ENCODE measurements at places on chromosomes 16 and 17.

- no peak for DNase-seq
Observed at GRCh38 chr17:58308173-58308984, 20.2 kb downstream of the TSPOAP1 start.

- DNase-seq = no peak
Observed at GRCh38 chr17:77214328-77214727, 73.6 kb downstream of the SEC14L1 start.

DNA sequence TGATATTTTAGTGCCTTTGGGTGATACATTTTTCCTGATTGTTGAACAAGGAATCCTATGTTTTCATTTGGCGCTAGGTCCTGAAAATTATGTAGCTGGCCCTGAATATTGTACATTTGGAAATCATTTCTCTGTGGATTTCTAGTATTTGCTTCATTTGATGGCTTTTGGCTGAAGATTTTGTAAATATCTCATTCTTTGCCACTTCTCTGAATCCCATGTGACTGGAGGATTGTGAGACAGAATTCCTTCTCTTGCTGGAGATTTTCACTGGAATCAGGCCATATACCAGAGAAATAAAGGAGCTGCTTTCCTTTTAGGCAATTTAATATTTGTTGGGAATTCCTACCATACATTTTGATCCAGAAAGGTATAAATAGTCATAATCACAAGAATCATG is 8.6 kb downstream of the KRT28 start:
- no peak for DNase-seq

DNA sequence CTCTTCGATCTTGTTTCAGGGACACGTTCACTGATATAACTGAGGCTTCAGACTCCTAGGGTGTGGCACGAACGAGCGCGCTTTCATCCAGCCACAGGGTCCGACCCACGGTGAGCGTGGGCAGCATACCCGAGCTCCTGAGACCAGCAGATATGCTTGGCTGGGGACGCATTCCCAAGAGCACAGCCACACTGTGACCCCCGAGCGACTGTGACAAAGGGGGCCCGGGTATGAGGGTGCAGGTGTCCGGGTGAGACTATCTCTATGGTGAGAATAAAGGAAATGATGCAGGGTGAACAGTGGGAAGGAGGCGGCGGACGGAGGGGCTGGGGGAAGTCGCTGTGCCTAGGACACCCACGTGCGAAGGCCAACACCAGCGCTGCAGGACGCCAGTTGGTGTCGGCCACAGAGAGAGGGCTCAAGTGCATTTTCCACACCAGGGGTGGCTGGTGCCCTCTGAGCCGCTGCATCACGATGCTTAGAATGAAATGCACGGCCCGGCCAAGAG is 17.6 kb downstream of the RPH3AL start:
- DNase-seq = no peak

GRCh38 chr16:48602356-48603014 is 7.5 kb downstream of the N4BP1 start:
- no peak for DNase-seq

DNA sequence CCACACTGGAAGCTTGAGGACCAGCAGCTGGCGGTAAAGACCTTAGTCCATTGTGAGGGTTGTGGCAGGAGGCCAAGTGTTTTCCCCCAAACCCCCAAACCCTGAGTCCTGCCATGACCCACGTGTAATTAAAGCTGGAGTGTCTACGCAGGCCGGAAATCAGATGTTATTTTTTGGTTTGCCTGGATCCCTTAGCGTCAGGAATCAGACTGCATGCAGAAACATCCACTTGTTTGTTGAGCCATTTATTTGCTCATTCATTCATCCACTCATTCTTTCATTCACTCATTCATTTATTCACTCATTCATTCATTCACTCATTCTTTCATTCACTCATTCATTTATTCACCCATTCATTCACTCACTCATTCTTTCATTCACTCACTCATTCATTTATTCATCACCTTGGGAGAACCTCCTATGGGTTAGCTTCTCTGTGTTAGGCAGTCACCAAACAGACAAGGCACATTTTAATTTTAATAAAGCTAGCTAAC is 313.1 kb downstream of the MAF start:
- no peak for DNase-seq

DNA sequence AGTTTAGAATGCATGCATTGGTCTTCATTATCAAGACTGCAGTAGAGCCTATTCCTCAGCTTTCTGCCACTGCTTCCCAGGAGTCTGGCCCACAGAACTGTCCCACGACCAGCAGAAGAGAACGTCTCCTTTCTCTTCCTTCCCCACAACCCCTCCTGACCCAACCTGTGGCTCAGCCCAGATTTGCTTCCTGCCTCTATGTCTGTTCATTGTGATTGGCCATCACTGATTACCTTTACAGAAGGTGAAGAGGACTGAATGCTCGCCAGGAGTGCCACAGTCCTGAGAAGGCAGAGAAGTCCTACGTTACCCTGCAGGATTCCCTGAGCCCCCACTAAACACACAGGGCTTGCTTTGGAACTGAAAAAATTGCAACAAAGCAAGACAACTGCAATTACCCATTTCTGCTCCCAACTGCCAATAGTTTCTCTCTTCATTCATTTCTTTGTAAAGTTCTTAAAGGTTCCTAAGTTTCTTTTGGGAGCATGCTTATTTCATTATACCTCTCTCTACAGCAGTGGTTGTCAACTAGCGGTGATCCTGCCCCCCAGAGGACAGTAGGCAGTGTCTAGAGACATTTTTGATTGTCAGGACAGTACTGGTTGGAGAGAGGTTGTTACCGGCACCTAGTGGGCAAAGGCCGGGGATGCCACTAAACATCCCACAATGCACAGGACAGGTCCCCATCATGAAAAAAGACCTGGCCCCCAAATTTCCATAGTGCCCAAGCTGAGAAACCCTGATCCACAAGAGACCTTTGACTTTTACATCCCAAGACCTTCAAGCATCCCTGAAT is 4.5 kb upstream of the NAT9 start:
- no peak for DNase-seq

DNA sequence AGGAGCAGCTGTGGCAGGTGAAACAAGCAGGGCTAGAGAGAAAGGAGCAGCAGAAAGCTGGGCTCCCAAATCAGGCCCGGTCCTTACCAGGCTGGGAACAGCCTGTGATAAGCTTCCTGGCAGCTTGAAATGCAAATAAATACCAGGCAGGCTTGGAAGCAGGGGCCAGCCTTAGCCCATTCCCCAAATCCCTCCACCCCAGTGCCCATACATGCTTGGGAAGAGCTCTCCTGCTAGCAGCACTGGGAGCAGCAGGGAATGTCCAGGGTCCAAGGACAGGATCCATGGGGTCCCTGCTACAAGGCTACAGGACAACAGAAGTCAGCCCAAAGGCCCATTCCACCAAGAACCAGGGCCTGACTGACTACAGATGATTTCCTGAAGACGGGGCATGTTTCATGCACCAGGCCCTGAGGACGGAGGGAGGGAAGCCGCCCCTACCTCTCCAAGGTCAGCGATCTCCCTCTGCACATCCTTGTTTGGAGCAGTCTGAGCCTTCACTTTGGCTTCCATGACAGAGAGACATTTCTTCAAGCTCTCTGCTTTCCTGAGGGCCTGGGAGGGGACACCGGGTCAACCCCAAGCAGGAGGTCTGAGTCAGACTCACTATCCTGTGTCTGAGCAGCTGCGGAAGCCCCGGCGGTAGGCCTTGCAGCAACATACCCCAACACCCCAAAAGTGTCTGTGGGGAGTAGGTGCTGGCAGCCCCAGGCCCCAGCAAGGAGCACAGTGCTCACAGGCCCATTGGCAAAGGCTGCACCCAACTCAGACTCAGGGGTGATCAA is 2.6 kb upstream of the EXOSC6 start:
- no peak for DNase-seq

- no peak for DNase-seq
Observed at GRCh38 chr17:64974750-64975317, 55.6 kb upstream of the LRRC37A3 start.

GRCh38 chr17:63682441-63682840 is 17.5 kb downstream of the LIMD2 start:
- no peak for DNase-seq

DNA sequence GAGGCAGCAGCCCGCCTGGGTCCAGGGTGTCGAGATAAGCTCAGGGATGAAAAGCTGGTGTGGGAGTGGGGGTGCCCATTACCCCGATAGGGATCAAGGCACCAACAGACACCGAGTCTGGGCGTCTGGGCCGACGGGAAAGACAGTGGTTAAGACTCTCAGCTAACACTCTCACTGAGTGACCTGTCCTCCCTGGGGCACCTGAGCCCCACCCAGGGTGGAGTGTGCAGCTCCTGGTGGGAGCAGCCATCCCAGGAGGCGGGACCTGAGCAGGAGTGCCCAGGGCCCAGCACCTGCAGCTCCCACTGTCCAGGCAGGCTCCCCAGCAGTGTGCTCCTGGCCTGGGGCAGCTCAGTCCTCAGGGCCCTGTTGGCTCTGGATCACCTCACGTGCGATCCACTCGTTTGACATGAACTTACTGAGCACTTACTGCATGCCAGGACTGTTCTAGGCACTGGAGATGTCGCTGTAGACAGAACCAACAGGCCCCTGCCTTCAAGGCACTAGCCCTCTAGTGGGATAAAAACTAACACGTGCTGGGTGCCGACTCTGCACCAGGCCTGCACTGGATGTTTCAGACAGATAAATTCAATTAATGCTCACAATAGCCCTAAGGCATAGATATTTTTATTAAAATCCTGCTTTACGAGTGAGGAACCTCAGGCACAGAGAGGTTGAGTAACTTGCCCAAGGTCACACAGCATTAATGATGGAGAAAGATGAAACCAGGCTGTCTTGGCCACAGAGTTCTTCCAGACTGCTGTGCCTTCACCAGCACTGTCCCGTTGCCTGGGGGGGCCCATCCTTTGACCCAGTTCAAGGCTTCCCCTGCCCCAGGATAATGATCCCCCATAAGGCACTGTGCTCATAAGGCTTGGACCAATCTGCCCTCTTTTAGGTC is 1.9 kb downstream of the EVPLL start:
- no peak for DNase-seq

DNA sequence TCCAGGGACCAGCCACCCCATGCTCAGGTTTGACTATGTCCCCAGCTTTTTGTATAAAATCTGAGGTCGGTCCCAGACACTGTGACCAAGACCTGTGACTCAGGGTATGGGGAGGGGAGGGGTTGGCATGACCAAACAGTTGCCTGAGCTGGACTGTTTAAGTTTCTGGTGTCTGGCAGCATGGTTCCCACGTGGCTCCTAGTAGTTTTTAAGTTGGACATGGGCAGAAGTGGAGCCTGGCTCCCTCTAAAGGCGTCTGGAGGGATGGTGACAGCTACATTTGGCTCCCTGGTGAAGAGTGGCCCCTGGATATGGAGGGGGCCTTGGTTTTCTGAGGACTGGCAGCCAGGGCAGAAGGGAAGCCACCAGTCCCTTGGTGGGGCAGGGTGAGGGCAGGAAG is 7.9 kb downstream of the SMCR8 start:
- DNase-seq = no peak

- DNase-seq = peak; percentile 82
Observed at GRCh38 chr17:7336240-7337175, at the start of gene ACAP1. TSS of gene ACAP1 (plus strand) at chr17:7336529. CDS start at chr17:7336735, 206 bp downstream.

- DNase-seq = no peak
Observed at GRCh38 chr16:22098405-22099255, 6.3 kb downstream of the VWA3A start.

- no peak for DNase-seq
Observed at GRCh38 chr16:5062790-5063765, 2.7 kb downstream of the C16orf89 start.

GRCh38 chr17:19537111-19537510 is 3.5 kb downstream of the SLC47A1 start:
- DNase-seq = no peak

DNA sequence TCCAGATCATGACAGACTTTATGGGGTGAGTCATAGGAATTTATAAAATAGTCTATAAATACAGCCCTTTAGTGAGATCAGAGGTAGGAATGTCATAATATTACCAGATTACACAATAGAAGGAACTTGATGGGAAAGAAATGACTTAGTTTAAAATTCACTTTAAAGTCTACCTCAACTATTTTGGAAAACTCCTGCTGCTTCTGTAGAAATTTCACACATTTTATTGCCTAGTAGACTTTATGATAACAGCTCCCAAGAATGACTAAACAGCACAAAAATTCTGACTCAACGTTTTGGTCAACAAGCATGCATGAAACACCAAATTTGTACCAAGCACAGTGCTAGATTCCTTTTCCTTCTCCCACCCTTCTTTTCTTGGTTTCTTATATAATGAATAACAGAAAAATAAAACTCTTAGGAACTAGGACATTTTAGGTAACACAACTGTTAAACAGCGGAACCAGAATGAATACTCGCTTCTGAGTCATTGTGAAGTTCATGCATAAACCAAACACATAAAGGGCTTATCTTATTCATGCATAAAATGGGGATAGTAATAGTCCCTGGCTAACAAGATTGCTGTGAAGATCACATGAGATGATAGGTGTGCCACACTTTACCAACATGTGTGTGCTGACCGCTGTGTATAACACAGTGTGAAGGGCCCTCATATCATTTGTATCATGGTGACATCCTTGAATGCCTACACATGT is 243.9 kb downstream of the CDH8 start:
- no peak for DNase-seq

- DNase-seq = no peak
Observed at GRCh38 chr17:15377200-15377599, 35.8 kb upstream of the TEKT3 start.
